ENCODE measurements at places on chromosomes 5 and 9.

- no peak for DNase-seq
These were observed 121.2 kb downstream of the RAPGEF6 start for GRCh38 chr5:131513780-131514179.

- no peak for DNase-seq
These were observed 15.1 kb downstream of the PLK2 start for GRCh38 chr5:58444805-58445204.

GRCh38 chr5:147223948-147224791, 10.7 kb upstream of the STK32A start:
- DNase-seq, result no peak

DNA sequence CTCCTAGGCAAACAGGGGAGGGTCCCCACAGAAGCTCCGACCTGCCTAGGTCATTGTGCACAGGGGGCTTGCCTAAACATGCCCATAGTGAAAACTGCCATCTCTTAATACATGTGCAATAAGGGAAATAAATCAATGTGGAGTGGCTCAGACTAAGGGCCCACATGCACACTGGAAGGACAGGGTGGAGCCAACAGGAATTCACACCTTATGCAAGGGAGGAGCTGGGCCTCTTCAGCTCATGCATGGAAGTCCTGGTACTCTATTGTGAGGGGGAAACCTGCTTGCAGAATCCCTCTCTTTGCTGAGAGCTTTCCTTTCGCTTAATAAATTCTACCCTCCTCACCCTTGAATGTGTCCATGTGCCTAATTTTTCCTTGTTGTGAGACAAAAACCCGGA, 815.8 kb downstream of the EFNA5 start:
- no peak for DNase-seq

DNA sequence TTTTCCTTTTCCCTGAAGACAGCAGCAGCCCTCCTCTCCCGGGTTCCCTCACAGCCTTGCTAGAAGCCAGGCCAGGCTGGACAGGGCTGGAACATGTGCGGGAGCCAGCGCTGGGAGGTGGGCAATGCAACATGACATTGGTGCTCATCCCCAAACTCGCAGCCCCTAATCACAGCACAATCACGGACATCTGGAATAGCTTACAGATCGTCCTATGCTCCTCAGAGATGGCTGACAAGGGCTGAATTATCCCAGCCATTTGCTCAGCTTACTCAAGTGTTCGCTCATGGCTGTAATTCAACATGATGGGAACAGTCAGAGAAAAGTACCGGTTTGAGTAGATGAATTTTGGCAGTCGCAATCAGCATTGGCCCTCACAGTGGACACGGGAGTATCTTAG, 49.8 kb downstream of the FSTL4 start:
- DNase-seq, result no peak

DNA sequence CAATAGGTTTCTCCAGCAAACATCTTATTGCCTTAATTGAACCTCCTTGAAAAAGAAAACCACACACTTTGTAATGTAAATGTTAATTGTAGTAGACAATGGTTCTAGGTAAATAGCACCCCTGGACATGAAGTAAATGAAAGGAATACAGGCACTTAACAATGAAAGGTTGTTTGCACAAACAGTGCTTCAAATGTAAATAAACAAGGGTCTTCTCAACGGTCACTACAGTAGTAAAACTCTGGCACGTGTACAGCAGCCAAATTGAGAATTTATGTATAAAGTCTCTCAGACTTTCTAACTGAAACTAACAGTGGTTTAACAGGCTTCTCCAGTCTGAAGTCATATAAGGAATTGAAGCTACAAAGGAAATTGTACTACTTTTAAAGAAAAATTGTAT, 218.3 kb downstream of the MEF2C start:
- no peak for DNase-seq

DNA sequence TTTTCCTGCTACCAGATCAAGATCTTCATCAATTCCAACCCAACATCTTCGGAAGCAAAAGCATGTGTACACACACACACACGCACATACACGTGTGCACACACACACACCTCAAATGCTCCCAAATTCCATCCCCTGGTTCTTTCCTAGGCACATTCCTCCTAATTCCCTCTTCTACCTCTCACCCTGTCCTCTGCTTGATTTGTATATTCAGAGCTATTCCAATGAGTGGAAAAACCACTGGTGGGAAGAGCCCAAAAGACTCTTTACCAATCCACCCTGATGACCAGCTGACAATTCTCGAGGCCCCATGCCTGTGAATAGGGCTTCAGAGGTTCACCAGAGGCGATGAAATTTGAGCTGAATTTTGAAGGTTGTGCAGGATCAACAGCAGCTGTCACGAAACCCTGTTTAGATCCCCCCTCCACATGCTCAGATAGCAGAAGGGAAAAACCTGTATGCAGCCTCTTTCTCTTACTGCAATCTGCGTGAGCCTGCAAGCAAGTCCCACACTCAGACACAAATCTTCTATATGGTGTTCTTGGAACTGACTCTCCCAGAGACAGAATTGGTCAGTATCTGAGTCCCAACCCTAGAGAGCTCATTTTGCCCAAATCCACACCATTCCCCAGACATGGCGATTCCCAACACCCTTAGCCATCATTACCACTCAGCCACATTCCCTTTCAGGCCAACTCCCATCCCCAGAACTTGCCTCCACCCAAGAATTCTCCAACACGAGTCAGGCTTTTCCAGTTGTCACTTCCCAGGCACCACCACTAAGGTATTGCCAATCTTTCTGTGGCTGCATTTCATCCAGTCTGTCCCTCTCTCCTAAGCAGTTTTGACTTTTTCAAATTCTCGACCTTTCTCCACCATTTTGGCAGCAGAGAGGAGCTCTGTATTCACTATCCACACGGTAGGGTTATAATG, 4.3 kb upstream of the TRIO start:
- DNase-seq, result no peak
